Fibroblast of skin of back (primary cell): ENCODE measurements at places on chromosomes 3 and 15.

GRCh38 chr15:60372227-60372626, 25.6 kb downstream of the ANXA2 start:
- no peak for DNase-seq

DNA sequence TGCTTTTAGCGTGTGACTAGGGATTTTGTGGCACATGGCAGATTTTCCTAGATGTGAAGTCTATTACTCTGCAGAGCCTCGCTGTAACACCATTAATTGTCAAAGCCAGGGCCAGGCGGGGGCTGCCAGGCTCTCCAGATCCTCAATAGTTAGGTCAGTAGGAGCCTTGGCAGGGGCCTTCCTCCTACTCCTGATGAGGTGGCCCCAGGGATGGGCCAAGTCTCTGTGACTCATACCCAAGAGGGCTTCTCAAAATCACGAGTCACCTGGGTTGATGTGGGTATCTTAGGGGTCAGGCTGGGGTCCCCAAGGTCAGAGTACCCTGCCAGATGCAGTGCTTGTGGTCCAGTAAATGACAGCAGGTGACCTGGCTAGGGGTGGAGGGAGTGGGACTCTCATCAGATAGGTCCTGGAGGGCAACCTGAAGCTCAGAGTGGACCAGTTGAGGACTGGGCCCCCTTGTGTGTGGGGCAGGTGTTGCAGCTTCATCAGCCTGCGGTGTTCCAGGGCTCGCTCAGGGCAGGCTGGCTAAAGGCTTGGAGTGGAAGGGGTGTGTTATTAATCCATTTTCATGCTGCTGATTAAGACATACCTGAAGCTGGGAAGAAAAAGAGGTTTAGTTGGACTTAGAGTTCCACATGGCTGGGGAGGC, 88.5 kb upstream of the MYZAP start:
- no peak for DNase-seq

DNA sequence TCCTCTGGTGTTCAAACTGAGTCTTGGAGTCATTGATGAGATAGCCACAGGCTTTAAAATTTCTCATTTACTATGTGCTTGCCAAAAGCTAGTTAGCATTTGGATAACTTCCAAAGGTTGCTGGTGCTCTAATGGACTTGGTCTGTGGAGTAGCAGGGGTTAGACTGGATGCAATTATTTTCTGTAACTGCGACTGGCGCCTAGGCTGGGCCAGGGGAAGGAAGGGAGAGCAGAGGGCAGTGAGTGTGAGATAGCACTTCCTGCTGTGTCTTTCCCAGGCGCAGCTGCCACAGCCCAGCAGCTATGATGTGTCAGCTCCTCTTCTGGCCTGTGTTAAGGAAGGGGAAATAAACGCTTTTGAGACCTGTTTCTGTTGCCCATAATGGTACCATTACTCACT, 98.6 kb downstream of the MYRIP start:
- no peak for DNase-seq

- no peak for DNase-seq
Measured at GRCh38 chr3:126530171-126531050, 6.5 kb downstream of the CHST13 start.

DNA sequence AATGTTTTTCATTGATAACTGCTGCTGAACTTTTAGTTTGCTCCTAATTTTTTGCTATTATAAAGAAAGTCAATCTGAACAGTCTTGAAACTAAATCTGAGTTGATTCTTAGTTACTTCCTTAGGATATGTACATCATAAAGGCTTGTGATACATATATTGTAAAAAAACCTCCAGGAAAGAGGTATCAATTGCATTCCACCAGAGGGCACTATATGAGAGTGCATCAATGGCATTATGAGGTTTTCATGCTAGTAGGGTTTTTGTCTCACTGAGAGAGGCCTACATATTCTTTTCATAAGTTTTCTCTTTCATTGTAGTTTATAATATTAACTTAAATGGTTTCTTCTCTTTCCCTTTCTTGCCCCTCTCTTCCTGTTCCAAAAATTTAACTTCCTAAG, 46.9 kb downstream of the PIK3R4 start:
- DNase-seq = peak; percentile 19

DNA sequence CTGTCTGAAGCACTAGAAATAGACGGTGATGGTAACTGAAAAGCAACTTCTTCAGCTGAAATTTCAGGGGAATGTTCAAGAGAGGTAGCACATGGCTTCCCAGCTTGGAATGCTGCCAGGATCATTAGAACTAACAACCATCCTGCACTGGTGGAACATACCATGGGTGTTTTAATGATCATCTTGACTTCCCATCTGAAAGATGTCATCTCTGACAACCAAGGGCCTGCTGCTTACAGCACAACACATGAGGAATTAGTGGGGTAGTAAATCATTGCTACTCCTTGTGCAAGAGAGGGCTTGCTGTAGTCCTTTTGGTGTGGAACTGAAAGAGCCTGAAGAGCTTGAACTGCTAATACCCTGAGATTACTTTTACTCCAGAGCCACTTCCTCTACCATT, 853.7 kb downstream of the MCTP2 start:
- no peak for DNase-seq

GRCh38 chr15:94547711-94548110, 316.4 kb downstream of the MCTP2 start:
- no peak for DNase-seq

DNA sequence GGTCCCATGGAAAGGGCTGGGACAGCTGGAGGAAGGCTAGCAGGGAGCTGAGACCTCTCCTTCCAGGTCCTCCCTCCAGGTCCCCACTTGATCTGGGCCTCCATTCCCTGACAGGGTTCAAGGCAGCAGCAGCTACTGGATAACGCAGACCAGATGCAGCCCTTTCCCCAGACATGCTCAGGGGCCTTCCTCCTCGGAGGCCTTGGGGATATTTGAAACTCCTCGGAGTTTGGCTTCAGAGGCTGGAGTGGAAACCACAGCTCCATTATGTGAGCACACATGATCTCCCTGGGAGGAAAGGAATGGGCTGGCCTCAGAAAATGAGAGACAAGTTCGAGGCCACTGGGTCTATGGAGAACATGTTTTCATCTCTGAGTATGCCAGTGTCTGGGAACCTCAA, 119.3 kb downstream of the SMAD6 start:
- no peak for DNase-seq

DNA sequence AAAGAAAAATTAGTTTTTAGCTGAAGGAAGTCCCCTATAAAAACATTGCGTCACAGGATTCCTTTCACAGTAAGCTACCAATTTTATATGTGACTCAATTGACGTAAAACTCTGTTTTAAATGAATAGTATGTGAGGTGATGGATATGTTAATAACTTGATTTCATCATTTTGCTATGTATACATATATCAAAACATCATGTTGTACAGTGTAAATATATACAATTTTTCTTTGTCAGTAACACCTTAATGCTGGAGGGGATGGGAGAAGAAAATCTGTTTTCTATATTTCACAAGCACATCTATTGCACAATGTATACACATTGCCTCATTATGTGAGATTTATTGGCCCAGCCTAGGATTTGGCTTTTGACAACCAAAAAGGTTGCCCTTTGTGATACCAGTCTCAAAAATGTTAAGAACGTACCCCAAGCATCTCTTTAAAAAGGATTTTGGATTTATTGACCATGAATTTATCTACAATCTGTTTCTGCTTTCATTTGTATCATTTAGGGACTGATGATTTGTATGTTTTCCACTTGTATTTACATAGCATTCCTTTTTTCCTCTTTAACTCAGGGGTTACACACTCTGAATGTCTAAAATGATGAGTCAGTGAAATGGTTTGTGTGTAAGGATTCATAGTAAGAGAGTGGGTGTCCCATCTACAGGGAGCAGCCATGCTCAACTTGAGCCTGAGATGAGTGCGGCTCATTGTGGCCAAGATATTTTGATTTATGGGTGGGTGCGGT, 62.6 kb downstream of the CRTC3 start:
- peak; percentile 61 for DNase-seq

DNA sequence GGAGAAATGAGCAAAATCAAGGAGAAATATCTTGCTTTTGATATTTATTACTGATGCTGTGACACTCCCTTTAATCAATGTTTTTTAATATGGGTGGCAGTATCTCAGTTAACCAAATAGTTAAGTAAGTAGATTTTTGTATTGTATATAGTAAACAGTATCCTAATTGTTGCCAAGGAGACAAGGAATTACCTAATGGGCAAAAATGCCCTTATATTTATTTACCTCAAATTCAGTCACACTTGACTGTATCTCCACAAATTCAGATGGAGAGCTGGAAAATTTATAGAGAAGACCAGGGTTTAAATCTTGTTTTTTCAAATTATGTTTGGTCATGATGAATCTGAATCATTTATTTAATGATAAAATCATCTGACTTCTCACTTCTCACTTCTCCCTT, 3.6 kb upstream of the CHD2 start:
- DNase-seq = no peak

GRCh38 chr15:80929225-80929624, 60.4 kb downstream of the MESD start:
- DNase-seq = peak; percentile 67

GRCh38 chr3:196800742-196801434, 61.2 kb downstream of the PAK2 start:
- DNase-seq = no peak

DNA sequence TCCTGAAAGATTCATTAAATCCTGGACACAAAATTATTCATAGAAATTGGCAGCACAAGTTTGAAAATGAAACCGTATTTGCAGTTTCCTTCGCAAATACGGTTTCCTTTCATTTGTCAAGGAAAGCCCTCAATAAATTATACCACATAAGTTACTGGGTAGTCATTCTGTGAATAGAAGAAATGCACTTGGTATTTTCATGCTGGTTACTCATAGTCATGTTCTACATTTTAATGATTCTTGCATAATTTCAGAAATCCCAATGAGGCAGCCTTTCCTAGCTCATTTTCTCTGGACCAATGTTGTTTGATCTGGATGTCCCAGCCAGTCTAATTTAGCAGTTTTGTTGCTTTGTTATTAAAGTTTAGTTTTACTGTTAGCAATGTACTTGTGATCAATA, 43.2 kb downstream of the MINAR1 start:
- DNase-seq = peak; percentile 6
